COLO829 (cell line): ENCODE measurements at places on chromosomes 6 and 20.

- no peak for DNase-seq
Measured at GRCh38 chr20:38193586-38194105, 28.6 kb upstream of the TGM2 start.

DNA sequence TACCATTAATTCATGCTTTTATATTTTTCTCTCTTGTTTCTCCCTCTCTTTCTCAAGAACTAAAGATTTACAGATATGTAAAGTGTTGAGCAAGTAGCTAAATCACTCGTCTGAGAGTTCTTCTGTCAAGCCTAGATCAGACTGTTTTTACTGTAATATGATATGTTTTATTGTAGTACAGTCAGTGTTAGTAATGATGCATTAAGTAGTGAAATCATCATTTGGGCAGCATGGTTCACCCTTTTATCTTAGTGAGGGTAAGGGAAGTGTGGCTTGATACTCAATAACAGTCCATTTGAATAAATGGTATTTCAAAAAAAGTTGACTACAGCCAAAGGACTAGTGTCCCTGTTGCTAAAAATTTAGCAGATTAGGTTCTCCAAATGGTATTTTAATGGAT lies 9.2 kb downstream of the CYB5R4 start:
- DNase-seq, result no peak

DNA sequence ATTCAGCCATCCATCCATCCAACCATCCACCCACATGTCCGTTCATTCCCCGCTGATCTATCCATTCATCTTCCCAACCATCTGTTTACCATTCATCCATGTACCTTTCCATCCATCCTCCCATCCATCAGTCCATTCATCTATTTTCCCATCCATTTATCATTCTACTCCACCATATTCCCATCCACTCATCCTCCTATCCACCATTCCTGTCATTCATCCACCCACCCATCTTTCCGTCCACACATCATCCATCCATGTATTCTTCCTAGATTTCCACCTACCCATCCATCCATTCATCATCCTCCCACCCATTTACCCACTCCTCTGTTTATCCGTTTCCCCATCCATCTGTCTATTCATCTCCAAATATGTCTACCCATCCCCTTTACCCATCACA lies 6.8 kb downstream of the BPIFB6 start:
- DNase-seq, result no peak

DNA sequence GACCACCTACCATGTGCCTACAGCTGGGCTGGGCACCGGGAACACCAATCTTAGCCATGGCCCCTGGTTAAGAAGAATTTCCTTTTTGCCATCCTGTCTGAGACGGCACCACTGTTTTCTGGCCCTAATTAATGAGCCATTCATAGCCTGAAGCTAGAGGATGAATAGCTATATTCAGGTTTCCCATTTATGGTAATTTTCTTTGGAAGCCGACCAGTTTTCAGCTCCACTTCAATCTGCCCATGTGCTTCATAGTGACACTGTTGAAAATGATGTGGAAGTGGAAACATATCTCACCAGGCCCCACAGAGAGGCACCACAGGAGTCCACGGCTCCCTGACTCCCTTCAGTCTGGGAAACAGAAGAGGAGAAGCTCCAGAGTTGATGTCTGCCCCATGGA lies 22.6 kb upstream of the ULBP3 start:
- peak; percentile 79 for DNase-seq

DNA sequence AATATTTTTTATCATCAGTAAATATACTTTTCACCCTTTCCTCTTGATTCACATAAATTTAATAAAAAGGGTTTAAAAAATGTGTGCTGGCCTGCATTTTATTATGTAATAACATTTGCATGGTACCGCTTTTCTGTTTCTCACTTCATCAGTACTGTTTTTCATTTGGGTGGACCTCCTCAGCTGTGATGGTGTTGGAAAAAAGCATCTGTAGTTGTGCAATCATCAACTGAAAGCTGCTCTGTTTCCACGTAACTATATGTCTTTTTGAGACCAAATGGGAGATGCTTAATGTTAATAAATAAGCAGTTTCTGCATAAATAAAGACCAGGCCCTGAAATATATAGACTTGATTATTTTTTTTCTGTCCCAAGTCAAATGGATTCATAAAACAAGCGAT lies 31.6 kb upstream of the CENPW start:
- DNase-seq, result no peak
